ENCODE measurements at places on chromosomes 11 and 22.
A peak's percentile ranks its signal among the peaks of the same experiment; 100 is the strongest.

GRCh38 chr11:99069856-99070444 is 49.2 kb downstream of the CNTN5 start:
- no peak for DNase-seq

DNA sequence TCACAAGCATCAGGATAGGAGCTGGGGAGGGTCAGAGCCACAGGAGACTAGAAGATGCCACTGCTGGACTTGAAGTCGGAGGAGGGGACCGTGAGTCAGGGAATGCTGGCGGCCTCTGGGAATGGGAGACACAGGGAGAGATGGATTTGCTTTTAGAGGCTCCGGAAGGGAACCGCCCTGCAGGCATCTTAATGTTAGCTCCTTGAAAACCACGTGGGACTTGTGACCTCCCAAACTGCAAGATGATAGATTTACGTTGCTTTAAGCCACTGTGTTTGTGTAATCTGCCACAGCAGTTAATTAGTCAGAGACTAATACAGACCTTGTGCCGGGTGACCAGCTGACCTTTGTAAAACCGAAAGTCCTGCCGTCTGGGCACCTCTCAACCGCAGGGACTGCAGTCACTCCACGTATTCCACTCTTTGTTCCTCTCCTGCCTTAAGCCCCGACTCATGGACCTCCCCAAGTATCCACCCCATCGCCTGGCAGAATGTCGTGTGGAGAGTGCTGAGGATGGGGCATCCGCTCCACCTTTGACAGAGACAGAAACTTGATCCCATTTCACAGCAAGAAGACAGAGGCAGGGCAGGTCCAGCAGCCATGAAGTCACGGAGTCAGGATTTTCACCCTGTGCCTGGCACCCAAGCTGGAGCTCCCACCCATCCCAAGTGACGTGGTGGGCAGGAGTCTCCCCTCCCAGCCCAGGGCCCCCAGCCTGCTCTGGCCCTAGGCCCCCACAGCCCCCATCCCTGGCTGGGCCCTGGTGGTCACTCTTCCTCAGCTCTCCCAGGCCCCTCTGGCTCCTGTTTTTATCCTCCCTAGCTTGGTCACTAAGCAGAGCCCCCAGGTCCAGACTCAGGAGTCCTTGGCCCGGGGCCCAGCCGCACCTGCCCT is 19.4 kb upstream of the CTSD start:
- no peak for DNase-seq

DNA sequence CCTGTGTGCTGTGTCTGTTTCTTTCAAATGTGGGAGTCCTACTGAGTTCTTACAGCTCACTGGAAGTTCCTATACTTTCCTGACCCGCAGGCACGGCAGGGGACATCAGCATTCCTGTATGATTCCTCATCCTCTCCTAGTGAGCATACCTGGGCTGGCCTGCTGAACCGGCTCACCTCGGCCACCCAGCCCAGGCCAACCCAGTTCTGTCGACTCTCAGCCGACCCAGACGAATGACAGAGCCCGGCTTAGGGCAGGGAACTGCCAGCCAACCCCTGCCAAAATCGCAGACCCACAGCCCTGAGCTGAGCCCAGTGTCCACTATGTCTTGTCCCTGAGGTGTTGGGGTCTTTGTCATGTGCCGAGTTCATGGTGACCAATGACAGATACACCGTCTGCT is 339.7 kb downstream of the BRD1 start:
- no peak for DNase-seq

DNA sequence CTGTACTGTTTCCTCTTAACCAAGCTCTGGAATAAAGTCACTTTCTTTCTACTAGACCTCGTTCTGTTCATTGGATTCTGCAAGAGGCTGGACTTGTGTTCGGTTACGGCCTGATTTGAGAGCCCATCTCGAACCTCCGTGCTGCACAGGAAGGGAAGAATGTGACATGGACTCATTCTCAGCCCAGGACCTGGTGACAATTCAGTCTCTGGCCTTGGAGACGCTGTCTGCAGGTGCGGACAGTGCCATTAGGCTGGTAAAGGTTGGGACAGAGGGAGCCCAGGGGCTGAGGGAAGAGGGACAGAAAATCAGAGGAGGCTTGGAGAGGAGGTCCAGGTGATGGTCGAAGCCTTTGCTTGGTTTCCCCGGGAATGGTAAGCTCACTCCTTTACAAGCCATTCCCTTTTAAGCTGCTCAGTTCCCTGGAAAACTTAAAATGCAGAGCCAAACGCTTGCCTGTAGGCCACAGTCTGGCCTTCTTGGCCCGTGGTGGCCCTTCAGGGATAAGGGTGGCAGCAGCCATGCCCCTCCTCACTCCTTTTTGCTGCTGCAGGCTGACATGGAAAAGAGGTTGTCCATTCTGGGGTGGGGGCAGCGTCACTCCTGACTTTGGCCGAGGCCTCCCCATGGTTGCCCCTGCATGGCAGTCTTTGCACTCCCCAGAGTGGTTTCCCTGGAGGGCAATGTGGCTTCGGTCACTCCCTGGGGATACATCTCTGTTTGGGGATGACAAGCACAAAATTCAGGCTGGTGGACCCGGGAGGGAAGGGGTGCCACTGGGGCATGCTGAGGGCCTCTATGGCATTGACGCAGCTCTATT is 52.3 kb downstream of the SHISAL1 start:
- peak; percentile 14 for DNase-seq

DNA sequence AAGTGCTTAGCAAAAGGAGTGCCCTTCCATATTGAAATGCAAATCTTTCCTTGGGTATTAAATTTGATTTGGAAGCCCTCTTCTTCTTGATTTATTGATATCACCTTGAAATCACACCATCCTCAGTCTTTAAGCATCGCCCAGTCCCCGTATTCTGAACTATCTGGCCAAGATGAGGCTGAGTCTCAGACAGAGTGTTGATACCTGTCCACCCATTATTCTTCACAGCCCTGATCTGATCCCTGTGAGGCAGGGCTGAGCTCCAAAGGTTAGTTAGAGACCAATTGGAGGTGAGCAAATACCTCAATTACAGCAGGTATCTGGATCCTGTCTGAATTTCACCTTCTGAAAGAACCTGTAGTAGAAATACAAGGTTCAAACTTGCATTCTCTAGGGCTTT is 326.3 kb downstream of the FAT3 start:
- DNase-seq = no peak

- no peak for DNase-seq
Measured at GRCh38 chr11:111572581-111572980, 29.7 kb upstream of the SIK2 start.

- DNase-seq = no peak
Measured at GRCh38 chr11:78886616-78887015, 312.0 kb upstream of the NARS2 start.

GRCh38 chr11:9210922-9211320 is 54.2 kb downstream of the DENND5A start:
- DNase-seq = no peak
